ENCODE measurements at places on chromosomes 3 and 15. TPM values are rescaled to one million over a fixed set of nuclear protein-coding genes. Genes with fewer than 3 reads are reported as not detected.

Gene PSMD2
- total RNA-seq, result 431 TPM

Gene ACKR2
- 0.26 TPM for total RNA-seq

Gene EXD1
- total RNA-seq, result not detected

Gene EPHB1
- total RNA-seq, result 0.63 TPM

Gene GALNT15
- 16.0 TPM for total RNA-seq

Gene STAB1
- total RNA-seq, result 0.32 TPM

Gene BMF
- 3.8 TPM for total RNA-seq

Gene ZNF662
- total RNA-seq, result 1.3 TPM

Gene GOLGA8R
- total RNA-seq, result 2.7 TPM

Gene ITIH3
- not detected for total RNA-seq

Gene CYP1A1
- 0.32 TPM for total RNA-seq

Gene DZIP1L
- total RNA-seq, result 22.2 TPM

Gene CCDC174
- total RNA-seq, result 7.3 TPM

Gene CSTA
- total RNA-seq, result 6.6 TPM

Gene IL20RB
- 2.3 TPM for total RNA-seq

Gene ATP13A4
- total RNA-seq, result 1.3 TPM

Gene SMCO1
- total RNA-seq, result not detected
